ENCODE measurements at places on chromosomes 6 and 20.
A peak's percentile ranks its signal among the peaks of the same experiment; 100 is the strongest.

GRCh38 chr20:2817341-2817726 lies 1.2 kb downstream of the TMEM239 start:
- no peak for DNase-seq

- DNase-seq = no peak
These were observed 47.2 kb downstream of the ADGRF1 start for GRCh38 chr6:46994933-46995332.

GRCh38 chr6:108940741-108941140 lies 92.5 kb downstream of the ARMC2 start:
- no peak for DNase-seq

GRCh38 chr6:47922391-47922790 lies 140.6 kb downstream of the OPN5 start:
- DNase-seq = no peak

GRCh38 chr20:49210101-49210756 lies 9.0 kb upstream of the DDX27 start:
- DNase-seq = no peak

DNA sequence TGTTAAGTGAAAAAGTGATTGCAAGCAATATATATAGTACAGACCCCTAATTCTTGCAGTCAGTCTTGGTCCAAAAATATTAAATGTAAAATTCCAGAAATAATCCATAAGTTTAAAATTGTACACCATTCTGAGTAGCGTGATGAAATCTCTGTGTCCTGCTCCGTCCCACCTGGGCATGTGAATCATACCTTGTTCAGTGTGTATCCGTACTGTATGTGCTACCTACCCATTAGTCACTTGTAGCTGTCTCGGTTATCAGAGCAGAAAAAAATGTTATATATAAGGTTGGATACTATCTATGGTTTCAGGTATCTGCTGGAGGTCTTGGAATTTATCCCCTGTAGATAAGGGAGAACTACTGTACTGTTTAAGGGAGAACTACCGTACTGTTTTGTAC lies 16.3 kb downstream of the IRAK1BP1 start:
- no peak for DNase-seq

DNA sequence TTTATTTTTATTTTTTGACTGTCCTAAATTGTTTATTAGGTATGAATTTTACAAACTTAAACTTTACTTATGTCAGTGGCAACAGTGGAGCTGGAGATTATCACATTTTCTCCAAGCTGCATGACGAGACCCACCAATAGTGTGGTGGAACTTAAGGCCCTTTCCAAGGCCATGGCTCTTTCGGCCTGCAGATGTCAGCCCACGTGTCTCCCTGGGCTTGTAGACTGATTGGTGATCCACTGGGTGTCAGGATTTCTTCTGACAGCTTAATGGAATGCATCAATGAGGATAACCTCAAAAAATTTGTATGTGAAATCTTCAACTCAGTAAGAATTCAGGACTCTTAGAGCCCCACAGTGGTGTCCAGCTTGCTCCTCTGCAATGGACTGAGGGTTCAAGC lies 32.3 kb upstream of the OVOL2 start:
- DNase-seq = no peak

GRCh38 chr6:12844284-12845223 lies 128.0 kb downstream of the PHACTR1 start:
- DNase-seq = peak; percentile 66

- no peak for DNase-seq
These were observed 69.1 kb downstream of the GRIK2 start for GRCh38 chr6:101462576-101462975.

GRCh38 chr6:15409301-15410125 lies 163.6 kb downstream of the JARID2 start:
- no peak for DNase-seq

- DNase-seq = no peak
These were observed 32.4 kb downstream of the AAR2 start for GRCh38 chr20:36268440-36269342.

GRCh38 chr6:36368921-36369865 lies 18.3 kb downstream of the ETV7 start:
- no peak for DNase-seq

- DNase-seq = no peak
These were observed 100.8 kb upstream of the CITED2 start for GRCh38 chr6:139475241-139475640.

DNA sequence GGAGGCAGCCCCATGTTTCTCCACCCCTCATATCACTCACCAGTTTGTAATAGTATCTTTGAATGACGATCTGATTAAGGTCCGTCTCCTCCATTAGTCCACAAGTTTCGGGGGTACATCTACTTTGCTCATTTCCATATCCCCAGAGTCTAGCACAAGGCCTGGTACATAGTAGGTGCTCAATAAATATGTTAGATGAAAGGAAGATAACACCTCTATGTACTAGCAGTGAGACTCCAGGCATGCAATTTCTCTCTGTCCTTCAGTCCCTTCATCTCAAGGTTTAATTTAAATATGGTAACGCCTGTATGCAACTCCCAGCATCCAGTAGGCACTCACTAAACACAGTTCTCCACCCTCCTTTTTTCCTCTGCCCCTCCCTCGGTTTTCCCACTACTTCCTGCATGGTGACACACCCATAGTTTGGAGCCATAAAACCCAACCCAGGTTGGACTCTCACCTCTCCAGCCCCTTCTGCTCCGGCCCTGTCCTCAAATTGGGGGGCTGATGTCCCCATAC lies 461 bp upstream of the HNF4A start:
- no peak for DNase-seq

DNA sequence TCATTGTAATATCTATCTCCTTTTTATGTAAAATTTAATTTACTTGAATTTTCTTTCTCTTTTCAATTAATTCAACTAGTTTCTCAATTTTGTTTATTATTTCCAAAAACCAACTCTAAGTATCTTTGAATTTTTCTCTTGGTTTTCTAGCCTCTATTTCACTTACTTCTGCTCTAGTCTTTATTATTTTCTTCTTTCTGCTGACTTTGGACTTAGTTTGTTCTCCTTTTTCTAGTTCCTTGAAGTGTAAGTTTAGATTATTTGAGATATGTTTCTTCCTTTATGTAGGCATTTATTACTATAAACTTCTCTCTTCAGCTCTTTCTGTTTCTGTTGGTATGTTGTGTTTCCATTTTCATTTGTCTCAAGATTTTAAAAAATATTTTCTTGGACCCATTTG lies 70.8 kb downstream of the TNFAIP3 start:
- no peak for DNase-seq

- peak; percentile 29 for DNase-seq
These were observed 34.0 kb upstream of the FANCE start for GRCh38 chr6:35417979-35418661.

DNA sequence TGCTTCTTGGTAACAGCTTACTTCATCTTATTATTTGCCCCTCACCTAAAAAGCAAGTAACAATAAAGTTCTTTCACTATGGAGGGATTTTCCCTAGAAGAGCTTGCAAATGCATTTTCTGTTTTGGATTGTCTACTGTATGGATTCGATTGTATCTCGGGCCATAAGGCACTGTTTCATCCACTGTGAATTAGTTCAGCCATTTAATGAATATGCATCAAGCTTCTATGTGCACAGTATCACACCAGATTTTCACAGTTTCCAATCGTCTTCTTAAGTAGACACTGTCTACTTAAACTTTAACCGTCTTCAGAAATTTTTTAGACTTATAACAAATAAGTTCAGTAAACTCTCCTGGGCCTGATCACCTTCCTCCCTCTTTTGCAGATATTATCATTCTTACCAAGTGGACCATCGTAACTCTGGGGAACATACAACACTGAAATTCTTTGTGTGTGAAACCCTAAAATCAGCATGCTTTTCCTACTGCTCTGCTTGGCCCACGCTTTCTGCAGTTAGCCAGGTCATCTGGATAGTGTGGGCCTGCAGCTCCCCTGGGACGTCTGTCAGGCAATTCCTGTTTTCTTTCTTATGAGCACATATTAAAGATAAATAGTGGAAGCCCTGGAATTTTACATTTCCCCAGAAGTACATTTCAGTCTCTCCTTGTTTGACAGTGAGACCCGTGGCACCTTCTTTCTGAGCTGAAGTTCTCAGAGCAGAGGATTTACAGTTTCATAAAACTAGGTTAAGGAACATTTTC lies 136.5 kb upstream of the PDE10A start:
- no peak for DNase-seq

- no peak for DNase-seq
These were observed 212.7 kb upstream of the PLN start for GRCh38 chr6:118335325-118335816.

GRCh38 chr6:90790696-90791095 lies 203.8 kb upstream of the MAP3K7 start:
- no peak for DNase-seq

DNA sequence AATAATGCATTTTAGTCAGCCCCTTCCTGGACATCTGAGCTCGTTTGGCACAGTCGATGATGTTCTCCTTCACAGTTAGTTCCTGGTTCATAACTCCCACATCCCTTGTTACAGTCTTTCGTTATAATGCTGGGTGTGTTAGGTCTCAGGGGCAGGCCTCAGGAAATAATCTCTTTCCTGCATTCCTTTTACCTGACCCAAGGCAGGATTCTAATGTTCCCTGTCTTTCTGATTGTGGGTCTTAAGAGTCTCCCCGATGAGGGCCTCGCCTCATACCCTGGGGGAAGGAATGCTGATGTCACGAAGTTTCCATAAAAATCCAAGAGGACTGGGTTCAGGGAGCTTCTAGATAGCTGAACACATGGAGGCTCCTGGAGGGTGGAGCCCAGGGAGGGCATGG lies 104.0 kb upstream of the CARMIL1 start:
- DNase-seq = no peak

GRCh38 chr6:141153563-141153962 lies 979.2 kb upstream of the GJE1 start:
- DNase-seq = peak; percentile 10

- DNase-seq = no peak
These were observed 7.5 kb upstream of the PHACTR1 start for GRCh38 chr6:12709116-12709515.

DNA sequence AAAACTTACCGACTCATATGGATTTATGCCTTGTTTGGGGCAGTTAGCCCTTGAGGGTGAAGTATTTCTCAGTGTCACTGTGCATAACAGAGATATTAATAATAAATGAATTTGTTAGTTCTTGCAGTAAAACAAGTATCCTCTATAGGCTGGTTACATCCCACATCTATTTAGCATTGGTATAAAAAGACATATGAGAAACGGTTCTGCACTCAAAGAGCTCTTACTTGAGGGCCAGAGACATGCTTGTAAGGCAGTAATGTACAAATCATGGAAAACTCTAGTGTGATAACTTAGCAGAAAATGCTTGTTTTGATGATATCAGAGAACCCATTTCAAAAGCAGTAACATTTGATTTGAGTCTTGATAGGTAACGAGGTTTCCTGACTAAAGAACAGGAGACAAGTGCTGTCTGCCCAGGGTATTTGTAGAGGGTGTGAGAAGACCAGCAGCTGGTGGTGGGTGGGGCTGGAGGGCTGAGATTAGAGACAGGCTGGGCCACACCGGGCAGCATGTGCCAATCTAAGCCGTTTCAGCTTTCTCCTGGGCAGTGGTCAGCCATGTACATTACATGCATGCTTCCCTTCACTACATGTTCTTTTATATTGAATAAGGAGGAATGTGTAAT lies 46.3 kb downstream of the TULP4 start:
- no peak for DNase-seq

GRCh38 chr20:8385247-8385646 lies 253.2 kb downstream of the PLCB1 start:
- no peak for DNase-seq

- DNase-seq = no peak
These were observed 43.2 kb upstream of the PLCB4 start for GRCh38 chr20:9025643-9026042.

DNA sequence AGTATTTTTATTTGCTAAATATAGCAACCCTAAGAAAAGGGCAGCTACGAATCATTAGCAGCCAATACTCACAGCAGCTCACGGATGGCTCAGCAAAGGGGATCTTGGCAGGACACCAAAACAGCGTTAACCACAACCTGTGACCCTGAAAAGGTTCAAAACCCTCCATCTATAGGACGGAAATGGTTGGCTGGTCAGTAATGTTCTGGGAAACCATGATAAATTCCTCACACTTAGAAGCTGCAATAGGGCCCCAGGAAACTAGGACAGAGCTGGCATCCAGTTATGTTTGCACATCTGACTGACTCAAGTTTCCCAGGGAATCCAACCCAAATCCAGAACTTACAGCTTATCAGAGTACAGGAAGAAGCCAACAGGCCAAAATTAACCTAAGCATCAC lies 30.9 kb upstream of the PTPRT start:
- no peak for DNase-seq

GRCh38 chr6:7916959-7917358 lies 6.4 kb upstream of the TXNDC5 start:
- DNase-seq = no peak

- DNase-seq = no peak
These were observed 55.1 kb upstream of the APCDD1L start for GRCh38 chr20:58570204-58570859.

GRCh38 chr6:94953867-94954631 lies 623.3 kb upstream of the MANEA start:
- DNase-seq = no peak

DNA sequence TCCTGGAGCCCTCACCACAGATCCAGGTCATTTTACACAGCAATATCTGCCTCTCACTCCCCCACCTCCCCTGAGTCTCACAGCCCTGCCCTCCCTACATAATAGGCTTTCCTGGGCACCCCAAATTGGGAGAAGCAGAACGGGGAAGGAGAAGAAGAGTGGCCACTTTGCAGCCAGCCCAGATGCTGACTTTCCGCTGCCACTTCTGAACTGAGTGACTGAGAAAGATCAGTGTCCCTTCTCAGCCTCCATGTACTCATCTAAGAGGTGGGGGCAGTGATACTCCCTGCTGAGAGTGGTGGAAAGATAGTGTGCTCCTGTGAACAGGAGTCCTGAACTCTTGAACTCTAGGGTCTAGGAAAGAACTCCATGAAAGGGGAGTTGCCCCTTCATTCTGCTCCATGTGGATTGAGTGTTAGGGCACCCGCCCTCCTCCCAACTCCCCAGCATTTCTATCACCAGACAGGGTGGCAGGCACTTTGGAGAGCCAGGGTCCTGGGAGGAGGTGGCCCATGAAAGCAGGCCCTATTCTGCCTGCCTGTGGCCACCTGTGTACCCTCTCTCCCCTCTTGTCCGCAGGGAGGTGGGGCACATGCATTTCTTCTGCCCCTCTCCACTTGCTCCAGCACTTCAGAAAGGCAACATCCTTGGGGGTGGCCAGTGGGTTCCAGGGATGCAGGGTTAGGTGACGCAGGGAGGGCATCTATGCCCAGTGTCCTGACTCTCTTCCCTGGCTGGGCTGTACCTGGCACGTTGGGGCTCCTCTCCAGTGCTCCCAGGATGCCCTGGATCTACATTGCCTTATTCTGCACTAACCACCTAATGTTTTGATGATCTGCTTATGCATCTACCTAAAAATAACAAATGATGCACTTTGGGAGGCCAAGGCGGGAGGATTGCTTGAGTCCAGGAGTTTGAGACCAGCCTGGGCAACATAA lies 38.3 kb upstream of the MRPS18A start:
- DNase-seq = no peak

- DNase-seq = no peak
These were observed 403.4 kb downstream of the HDGFL1 start for GRCh38 chr6:22972771-22973170.

DNA sequence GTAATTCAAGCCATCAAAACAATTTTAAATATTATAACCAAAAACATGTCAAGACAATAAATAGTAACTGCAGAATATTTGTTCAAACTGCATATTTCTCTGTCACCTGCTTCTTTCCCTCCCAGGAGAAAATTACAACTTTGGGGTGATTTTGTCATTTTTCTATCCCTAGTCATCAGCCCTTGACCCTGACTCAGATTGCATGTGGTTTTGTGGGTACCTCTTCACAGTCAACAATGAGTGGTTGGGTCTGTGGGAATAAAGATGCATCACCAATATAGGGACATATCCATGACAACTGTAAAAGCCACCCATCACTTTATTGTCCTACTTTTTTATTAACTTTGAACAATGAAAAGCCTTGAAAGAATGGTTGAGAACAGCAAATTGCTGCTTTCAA lies 7.3 kb downstream of the COL10A1 start:
- no peak for DNase-seq

Data from hematopoietic multipotent progenitor cell (in vitro differentiated cells).